ENCODE measurements at places on chromosomes 1 and 21.

DNA sequence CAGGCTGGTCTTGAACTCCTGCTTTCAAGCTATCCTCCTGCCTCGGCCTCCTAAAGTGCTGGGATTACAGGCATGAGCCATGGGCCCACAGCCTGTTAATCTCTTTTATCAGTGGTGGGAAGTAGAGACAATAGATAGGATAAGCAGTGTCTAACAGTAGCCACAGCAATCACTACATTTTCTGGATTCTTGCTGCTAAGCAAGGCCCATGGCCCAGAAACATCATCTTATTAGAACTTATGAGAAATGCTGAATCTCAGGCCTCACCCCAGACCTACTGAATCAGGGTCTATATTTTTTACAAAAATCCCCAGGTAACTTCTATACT lies 29.7 kb downstream of the IGFN1 start:
- DNase-seq = no peak

DNA sequence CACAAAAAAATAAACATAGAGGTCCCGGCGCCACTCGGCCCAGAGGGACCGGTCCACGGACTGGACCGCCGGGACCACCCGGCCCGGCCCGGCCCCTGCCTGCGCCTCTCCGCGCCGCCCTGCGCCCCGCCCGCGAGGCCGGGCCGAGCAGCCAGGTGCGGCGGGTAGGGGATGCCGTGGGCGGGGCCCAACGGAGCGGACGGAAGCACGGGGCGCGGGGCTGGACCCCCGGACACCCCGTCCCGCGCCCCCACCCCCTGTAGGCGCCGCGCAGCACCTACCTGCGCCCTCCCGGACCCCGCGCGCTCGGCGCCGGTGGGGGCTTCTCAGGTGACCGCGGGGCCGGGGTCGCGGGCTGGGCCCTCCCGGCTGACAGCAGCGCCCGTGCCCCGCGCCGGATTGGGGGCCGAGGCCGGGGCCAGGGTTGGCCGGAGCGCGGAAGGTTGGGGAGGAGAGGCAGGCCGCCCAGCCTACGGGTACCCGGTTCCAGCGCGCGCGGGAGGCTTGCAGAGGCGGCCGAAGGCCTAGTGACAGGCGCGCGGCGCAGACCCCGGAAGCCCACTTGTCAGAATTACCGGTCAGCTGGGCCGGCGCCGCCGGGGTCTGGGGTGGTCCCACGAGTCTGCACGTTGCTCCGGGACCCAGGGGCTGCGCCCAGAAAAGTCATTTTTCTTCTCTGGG lies 351.9 kb upstream of the CAMK1G start:
- no peak for DNase-seq

DNA sequence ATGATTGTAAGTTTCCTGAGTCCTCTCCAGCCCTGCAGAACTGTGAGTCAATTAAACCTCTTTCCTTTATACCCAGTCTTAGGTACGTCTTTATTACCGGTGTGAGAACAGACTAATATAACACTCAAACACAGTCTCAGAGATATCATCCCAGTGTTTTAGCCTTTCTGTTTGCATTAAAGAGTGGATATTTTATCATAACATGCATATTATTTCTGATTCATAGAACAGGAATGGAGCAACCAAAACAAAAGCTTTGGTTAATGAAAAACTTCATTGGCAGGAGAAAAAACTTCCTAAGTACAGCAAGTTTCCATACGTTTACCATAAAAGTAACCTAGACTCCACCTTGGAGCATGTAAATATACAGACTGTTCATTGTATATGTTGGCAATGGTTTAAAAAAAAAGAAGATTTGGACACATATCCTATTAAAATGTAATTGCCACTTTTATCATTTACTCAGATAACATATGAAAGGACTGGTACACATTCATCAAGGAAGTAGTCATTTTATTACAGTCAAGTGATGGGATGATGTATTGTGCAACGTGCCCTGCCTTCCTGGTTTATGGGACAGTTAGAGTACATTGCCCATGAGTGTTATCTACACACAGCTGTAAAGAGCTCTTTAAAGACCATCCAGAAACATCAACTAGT lies 144.8 kb downstream of the ETS2 start:
- DNase-seq = no peak

DNA sequence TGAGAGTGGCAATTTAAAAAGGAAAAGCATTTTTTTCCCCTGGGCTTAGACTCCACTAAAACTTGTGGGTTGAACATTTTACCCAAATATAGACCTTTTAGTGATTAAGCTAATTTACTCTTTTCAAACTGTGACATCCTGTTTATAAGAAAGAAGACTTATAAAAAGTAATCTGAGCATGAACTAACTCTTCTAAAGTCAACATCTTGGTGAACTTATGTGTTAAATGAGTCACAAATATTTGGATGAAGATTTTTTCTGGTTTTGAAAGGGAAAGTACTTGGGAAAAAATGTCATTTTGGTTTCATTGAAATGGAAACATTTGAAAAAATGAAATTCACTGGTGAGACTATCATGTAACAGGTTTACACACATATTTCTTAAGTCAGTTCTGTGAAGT lies 109.8 kb downstream of the KCNK2 start:
- DNase-seq = no peak

GRCh38 chr1:60033066-60033465 lies 40.5 kb downstream of the C1orf87 start:
- no peak for DNase-seq

- no peak for DNase-seq
Observed at GRCh38 chr21:15514073-15514946, 215.5 kb upstream of the USP25 start.

DNA sequence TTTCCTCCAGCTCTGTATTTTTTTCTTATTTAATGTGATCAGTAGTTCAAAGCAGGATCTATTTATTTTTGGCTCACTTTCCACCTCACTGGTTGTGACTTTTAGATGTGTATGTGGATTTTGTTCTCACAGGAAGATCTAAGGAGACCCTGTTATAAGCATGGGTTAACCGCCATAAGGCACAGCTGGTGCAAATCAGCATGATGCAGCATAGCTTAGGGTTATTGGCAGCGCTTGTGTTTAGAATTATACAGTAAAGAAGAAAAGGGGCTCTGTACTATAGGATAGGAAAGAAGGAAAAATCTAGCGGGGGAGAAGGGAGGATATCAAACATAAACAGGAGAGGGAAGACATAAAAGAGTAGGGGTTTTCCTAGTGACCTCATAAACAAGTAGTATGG lies 26.9 kb upstream of the RGL1 start:
- no peak for DNase-seq

DNA sequence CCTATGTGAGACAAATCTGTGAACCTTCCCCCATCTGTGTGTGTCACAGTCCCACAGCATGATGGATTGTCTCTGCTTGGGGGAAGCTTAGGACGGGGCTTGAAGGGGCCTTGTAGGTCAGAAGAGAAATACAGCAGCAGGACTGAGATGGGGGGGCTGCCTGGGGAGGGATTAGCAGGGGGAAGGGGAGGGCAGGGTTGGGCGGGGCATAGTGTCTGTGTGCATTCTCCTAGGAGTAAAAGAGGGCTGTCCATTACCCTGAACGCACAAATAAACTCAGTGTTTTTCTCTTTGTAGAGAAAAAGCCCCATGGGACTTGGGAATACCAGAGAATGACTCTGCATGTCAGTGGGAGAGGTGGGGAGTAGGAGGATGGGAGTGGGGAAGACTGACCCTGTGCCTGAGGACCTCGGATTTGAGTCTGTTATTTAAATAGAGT lies 16.4 kb downstream of the RNF220 start:
- no peak for DNase-seq

GRCh38 chr1:240178366-240178765 lies 86.7 kb downstream of the FMN2 start:
- DNase-seq = no peak

DNA sequence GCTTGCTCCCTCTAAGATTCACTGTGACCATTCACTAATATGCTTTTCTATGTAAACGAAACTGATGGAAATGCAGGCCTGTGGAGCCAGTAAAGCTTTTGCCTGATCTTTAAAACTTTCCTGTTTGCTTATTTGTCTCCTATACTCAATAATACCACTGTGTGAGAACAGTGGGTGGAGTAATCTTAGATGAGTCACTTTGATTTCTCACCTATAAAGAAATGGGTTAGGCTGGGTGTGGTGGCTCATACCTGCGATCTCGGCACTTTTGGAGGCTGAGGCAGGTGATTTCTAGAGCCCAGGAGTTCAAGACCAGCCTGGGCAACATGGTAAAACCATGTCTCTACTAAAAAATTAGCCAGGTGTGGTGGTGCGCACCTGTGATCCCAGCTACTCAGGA lies 70.8 kb downstream of the RWDD3 start:
- DNase-seq = no peak

DNA sequence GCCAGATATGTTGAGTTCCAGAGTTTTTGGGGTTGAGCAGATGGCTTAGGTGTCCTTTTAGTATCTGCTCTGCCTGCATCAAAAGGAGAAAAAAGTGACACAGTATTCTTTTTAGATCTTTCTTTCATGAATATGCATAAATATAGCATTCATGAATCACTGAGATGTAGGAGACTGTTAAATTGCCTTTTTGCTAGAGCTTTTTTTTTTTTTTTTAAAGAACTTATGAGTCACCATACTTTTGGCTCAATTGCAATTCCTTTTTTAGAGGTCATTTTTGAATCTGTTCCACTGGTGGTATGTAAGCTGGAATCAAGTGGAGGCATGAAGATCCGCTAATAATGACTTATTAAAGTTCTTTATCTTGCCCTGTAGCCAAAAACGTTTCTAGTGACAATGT lies 480.9 kb upstream of the ZRANB2 start:
- no peak for DNase-seq

GRCh38 chr21:23593582-23593981 lies 2013.7 kb downstream of the MRPL39 start:
- no peak for DNase-seq

- DNase-seq = no peak
Observed at GRCh38 chr21:28261298-28261697, 731.4 kb downstream of the LTN1 start.

DNA sequence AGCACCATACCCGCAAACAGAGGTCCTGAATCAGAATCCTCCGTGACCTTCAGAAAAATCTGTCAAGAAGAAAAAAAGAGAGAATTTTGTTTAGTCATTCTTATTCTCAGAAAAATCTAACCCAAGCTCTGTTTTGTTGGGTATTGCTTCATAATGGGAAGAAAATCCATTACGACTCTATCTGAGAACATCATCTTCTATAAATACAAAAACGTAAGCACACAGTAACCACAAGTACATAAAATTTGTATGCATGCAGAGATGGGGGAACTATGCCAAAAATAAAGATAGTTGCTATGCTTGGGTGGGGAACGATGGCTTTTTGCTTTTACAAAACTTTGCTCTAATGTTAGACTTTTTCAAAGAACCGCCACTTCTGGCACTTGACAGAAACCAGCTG lies 84.2 kb downstream of the ABCA4 start:
- no peak for DNase-seq

DNA sequence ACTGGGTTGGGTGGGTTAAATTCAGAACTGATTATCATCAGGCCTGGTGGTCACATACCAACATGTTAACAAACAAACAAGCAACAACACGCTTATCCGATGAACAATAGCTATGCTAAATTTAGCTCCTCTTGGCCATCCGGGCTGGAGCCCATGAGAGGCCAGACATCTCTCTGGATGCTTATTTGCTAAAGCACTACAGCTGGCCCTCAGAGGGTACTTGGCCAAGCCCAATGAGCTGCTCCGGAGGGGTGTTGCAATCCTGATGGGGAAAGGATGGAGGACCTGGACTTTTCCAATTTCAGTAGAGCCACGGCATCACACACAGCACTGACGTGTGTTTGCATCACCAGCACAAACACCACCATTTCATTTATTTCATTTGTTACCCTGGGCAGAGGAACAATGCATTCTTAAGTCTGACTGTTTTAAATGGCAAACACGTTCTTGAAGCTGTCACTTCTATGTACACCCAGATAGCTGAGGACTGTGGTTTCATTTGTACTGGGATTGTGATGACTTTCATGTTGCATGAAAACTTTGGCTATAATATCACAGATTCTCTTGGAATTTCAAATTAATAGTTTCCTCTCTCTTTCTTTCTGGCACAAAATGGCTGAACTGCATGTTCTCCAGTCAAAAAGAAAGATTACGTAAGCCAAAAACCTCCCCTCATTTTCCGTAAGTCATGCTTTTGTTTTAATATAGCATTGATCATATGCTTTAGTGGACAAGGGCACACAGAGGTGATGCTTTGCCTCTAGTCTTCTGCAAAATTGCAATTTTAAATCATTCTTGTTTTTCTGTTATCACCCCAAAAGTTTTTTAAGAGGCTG lies 359.8 kb upstream of the KAZN start:
- no peak for DNase-seq

DNA sequence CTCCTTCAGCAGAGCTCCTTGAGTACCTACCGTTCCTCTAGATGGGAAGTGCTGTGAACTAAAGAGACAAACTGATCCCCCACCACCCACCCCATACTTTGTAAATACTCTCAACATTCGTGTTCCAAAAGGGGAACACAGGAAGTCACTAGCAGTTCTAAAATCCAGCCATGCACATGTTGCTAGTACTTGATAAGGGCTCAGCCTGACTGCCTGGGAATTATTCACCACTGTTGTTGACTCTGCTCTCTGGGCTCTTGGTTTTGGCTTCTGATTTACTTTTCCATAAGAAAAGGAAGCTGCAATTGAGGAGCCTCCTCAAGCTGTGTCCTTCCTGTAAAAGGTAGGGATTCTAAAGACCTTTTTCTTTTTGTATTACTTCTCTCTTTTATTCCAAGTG lies 67.5 kb downstream of the IVNS1ABP start:
- no peak for DNase-seq

DNA sequence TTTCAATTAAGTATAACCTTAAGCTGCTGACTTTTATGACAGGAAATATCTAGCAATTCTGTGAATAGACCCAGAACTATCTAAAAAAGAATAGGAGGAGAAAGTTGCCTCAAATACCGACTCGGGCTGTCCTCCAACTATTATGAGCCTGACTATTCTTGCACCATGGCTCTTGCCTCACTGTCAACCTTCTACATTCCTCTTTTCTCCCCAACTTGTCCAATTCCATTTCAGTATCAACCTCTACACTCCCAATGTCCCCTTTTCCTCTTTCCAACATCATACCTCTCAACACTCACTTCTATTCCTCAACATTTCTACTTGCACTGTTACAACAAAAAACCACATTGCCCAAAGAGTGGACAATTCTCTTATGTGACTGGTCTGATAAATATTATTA lies 2.3 kb downstream of the ZZZ3 start:
- DNase-seq = no peak

DNA sequence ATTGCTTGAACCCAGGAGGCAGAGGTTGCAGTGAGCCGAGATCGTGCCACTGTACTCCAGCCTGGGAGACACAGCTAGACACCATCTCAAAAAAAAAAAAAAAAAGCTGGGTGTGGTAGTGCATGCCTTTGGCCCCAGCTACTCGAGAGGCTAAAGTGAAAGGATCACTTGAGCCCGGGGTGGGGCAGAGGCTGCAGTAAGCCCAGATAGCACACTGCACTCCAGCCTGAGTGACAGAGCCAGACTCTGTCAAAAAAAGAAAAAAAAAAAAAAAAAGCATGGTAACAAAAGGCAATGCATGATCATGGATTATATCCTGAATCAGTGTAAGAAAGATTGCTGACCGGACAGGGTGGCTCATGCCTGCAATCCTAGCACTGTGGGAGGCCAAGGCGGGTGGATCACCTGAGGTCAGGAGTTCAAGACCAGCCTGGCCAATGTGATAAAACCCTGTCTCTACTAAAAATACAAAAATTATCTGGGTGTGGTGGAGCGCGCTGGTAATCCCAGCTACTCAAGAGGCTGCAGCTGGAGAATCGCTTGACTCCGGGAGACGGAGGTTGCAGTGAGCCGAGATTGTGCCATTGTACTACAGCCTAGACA lies 76.3 kb downstream of the RUSC1 start:
- no peak for DNase-seq

GRCh38 chr1:200958597-200958996 lies 63.9 kb downstream of the INAVA start:
- no peak for DNase-seq
